Glomerular endothelial cell (primary cell): ENCODE measurements at places on chromosomes 2 and 18. TPM values are rescaled to one million over a fixed set of nuclear protein-coding genes. Genes with fewer than 3 reads are reported as not detected.

DNA sequence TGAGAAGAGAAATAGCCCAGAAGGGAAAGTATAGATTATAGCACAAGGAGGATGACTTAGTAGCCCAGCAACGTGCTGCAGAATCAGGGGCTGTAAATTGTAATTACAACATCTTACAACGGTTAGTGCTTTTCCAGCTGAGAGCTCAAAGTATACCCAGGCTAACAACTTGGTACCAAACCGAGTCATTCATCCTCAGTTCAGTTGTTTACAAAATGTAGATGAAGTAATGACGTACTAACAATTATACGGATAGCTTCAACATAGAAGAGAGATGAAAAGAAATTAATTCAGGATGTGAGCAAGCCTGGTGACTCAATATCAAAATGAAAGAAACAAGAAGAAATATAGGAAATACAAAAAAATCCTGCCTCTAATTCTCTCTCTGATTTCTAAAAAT is 99.2 kb downstream of the DYNAP start:
- DNase-seq, result no peak

DNA sequence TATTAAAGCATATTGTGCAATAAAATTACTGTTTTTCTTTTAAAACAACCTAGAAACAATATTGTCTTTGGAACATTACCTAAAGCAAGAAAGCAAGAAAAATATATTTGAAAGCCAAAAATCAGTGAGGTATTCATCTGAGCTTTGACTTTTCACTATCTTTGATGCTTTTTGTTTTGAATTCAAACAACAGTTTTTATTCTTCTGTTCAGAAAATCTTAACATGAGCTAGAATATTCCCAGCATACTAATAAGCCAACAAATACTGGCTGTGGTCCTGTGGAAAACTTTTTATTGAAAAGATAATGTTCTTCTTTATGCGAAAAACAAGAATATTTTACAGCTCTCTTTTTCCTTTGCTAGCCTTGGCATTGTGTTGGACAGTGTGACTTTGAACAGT is 19.8 kb downstream of the FAM171B start:
- DNase-seq, result no peak

GRCh38 chr2:241673797-241674725 is 12.6 kb downstream of the DTYMK start:
- DNase-seq, result no peak

- no peak for DNase-seq
Observed at GRCh38 chr2:84832772-84833461, 48.0 kb downstream of the TRABD2A start.

GRCh38 chr2:101843471-101843870 is 146.0 kb downstream of the MAP4K4 start:
- DNase-seq, result no peak

The UGT1A3 gene
- total RNA-seq, result not detected in 2 replicates

The MEP1B gene
- total RNA-seq, result not detected in 2 replicates

DNA sequence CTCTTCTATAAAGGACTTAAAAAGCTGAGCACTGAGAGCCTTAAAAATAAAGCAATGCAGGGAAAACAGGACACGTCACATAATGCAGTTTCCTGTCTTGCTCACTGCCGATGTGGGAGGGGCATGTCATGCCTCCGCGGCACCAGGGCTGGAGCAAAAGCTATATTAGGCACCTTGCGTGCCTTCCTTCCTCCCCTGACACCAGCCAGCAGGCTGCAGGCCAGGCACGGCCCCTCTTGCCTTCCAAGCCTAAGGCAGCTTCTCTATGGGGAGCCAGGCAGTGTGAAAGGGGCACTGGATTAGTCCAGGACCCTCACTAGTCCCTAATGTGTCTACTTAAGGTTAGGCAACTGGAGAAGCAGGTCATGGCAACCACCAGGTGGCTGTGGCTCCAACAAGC is 26.3 kb downstream of the MRPL35 start:
- DNase-seq, result peak; percentile 29

The APOB gene
- 0.10 and 0.18 TPM in 2 replicates for total RNA-seq

DNA sequence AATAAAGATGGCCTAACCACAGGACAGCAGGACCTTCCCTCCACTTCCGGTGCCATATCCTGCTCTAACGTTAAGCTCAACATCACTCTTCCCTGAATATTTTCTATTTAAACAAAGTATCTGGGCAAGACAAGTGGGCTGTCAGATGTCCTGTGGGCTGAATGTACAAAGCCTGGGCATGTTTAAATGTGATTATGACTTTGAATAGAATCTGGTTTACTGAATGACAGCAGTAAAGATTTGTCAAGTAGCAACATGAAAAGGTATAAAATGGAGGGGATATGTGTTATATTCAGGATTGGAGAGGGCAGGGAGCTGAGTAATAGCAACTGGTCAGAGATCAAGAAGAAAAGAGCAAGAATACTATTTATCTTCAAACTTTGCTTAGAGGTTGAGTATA is 540.9 kb downstream of the NRXN1 start:
- DNase-seq, result no peak

The KHK gene
- total RNA-seq, result 0.58 and 3.1 TPM in 2 replicates

- DNase-seq, result no peak
Observed at GRCh38 chr2:12062053-12062395, 315.6 kb downstream of the LPIN1 start.

The C2orf69 gene
- 8.0 and 9.7 TPM in 2 replicates for total RNA-seq
